Inflammatory macrophage treated with lipopolysaccharide for 1 hour (primary cell): ENCODE measurements at places on chromosomes 7 and 10.

DNA sequence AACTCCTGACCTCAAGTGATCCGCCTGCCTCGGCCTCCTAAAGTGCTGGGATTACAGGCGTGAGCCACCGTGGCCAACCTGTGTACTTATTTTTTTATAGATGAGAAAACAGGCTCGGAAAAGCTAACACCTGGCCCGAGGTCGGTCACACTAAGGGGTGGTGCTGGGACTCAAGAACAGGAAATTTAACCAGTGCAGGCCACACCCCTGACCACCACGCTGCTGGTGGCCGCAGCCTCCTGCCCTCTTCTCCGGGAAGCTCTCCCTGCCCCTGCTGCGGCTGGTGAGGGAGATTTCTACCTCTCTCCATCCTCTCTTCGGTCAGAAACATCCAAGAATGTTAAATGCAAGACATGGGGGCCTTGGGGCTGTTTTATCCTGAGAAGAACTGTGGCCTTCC lies 63.2 kb downstream of the TNRC18 start:
- no peak for DNase-seq

DNA sequence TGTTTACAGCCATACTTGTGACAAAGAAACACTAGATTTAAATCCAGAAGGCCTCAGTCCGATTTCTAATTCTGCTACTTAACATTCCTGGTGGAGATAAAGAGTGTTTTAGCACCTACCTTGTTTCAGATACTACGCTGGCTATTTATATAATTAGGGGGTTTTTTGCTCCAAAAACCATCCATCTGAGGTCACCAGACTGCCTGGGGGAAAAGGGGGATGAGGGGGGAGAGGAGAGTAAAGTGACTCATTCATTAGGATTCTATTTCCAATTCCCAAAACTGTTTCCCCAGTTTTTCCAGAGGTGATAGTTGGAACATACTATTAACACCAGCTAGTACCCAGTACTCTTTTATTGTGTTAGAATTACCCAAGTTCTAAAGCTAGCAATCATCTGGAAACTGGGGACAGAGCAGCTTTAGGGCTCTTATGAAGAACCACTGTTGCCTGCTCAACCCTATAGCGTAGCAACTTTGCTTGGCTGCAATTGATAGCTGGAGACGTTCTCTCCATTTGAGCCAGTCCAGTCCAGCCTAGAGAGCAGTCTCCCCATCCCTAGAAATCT lies 6.6 kb downstream of the GCC1 start:
- DNase-seq = no peak

GRCh38 chr10:28890121-28890950 lies 213.0 kb downstream of the BAMBI start:
- DNase-seq = peak; percentile 31

DNA sequence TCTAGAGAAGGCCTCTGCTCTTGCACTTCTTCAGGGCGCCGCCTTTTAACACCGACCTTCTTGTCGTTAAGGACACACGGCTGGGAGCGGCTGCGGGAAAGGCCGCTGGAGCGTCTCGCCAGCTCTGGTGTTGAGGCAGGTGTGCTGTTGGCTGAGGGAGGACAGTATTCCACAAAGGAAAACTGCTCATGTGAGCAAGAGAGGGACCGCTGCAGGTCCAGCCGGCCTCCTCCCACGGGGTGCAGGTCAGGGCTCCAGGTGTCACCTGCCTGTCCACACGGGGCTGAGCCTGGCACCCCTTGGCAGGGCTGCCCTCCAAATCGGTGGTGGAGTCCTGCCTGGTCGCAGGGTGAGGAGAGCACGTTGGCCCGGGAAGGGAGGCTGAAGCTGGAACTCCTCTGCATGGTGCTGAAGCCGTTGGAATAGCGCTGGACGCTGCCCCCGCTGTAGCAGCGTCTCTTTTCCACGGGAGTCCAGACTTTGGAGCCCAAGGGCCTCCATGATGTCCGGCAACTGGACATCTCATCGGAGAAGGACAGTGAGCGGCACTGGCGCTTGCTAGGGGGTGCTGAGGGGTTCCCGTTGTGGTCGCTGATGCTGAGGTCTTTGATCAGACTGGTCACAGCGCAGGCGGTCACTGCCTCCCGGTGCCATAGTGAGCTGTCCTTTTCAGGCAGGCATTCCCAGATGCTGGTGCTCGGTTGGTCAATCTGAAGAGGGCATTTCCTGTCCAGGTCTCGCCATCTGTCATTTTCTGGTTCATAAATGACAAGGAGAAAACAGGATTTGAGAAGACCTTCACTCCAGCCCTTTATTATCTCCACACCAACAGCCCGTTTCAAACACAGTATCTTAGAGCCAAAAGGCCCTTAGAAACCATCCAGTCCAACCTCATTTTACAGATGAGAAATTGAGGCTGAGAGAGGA lies 62.3 kb downstream of the FAM53B start:
- DNase-seq = no peak

DNA sequence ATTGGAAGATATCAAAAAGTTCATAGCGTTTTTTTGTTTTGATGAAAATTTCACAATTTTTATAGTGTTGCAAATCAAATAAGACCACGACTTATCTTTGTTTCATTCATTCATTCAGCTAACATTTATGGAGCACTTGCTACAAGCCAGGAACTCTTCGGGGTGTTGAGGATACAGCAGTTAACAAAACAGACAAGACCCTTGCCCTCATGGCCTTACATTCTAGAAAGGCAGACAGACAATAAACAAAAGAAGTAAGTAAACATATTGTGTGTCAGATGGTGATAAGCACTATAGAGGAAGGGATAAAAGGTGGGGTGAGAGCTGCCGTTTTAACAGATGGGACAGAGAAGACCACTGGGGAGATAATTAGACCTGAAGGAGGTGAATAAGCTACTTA lies 41.6 kb upstream of the GSAP start:
- no peak for DNase-seq

DNA sequence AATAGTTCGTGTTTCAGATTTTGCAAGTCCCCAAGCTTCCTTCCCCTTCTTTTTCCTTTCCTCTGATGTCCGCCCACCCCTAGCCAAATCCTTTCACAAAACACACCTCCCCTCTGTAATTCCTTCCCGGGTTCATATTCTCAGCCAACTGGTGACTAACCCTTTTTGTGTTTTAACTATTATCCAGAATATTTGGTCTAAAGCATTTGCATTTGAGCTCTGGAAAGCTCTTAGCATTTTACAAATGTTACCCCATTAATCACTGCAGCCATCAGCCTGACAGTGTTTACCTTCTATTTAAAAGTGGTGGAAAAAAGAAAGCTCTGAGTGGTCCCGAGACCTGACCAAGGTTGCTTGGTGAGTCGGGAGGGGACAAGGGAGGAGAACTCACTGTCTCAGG lies 139.0 kb downstream of the CREB5 start:
- DNase-seq = peak; percentile 26

DNA sequence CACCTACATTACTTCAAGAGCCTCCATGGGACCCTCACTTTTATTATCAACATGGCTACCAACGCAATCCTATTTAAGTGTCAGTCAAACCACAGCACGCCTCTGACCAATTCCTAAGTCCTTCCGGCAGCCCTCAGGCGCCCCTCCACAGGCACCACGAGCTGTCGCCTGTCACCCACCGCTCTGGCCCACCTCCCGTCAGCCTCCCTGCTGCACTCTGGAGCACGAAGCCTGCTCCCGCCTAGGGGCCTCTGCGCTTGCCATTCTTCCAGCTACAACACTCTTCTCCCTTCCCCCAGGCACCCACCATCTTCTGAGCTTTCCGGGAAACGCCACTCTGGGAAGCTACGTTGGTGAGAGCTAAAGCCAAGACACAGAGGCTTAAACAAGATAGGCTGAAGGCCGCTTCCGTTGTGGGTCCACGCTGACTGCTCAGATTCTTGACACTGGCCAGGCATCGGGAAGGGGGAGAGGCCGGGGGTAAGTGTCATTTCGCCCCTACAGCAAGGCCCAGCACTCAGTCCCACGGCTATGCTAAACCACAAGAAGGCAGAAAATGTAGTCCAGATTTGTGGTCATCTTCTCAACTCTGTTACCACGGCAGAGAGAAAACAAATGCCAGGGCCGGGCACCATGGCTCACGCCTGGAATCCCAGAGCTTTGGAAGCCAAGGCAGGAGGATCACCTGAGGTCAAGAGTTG lies 56.7 kb downstream of the GNA12 start:
- DNase-seq = no peak

- no peak for DNase-seq
Observed at GRCh38 chr10:59281861-59282260, 80.5 kb downstream of the FAM13C start.

GRCh38 chr10:99456207-99456930 lies 25.9 kb upstream of the GOT1 start:
- no peak for DNase-seq

- DNase-seq = no peak
Observed at GRCh38 chr7:29332042-29332811, 137.7 kb downstream of the CHN2 start.

DNA sequence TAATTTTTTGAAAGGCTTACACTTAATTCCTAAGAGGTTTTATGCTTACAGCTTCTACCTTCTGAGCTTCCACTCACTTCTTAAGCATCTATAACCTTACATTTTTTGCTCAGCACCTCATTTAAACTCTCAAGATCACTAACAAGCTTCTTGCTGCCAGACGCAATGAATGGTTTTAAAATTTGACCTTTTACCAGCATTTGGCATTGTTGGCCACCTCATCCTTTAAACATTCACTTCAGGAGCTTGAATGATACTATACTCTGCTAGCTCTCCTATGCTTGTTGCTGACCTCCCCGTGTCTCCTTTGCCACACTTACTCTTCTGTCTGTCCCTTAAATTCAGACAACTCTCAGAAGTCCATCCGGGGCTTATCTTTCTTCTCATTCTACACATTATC lies 37.7 kb upstream of the ODAD2 start:
- DNase-seq = no peak

DNA sequence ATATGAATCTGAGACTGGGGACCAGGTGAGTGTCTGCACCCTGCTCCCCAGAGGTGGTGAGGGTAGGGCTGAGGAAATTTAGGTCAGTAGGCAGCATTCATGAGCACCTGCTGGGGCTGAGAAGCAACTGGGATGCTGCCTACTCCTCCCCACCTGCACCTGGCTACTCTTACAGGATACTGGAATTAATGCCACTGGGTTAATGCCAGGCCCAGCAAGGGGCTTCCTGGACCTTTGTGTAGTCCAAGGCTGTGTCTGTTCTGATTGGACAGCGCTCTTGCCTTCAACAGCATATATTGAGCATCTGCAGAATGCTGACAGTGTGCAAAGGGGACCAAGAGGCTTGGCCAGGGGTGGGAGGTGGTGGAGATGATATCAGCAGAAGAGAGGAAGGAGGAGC lies 32.1 kb downstream of the ADCYAP1R1 start:
- DNase-seq = no peak

DNA sequence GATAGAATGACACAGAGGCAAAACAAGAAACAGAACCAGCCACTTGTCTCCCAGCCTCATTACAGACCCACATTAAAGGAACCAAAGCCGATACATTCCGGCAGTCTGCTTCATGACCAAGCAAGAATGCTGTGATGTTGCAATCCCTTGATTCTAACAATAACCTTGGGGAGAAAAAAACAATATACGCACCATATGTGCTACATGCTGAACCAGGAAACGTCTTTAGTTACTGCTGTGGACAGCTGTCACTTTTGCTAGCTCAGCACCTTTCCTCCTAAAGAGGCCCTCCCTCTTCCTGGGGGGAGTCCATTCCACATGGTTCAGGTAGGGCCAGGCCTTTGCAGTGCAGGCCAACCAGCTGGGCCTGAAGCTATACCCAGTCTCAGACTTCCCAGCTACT lies 79.1 kb downstream of the PRTFDC1 start:
- DNase-seq = peak; percentile 72

DNA sequence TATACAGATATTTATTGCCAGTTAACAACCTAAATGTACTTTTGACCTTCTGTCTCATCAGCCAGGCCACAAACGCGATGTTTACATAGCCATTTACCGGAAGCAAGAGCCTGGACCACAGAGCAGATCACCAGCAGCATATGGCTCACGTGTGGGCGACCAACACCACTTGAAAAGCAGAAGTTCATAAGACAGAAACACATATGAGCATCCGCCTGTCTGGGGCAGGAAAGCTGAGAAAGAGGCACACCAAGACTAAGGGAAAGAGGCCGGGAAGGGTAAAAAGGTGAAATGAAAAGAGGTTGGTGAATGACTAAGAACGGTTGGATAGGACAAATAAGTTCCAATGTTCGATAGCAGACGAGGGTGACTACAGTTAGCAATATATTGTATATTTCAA lies 1.3 kb downstream of the ABCB1 start:
- DNase-seq = peak; percentile 66

GRCh38 chr7:99707096-99707495 lies 27.3 kb upstream of the CYP3A5 start:
- DNase-seq = no peak

GRCh38 chr7:152543799-152544198 lies 108.0 kb upstream of the KMT2C start:
- no peak for DNase-seq

GRCh38 chr10:71266918-71267442 lies 52.1 kb upstream of the SLC29A3 start:
- no peak for DNase-seq

GRCh38 chr10:60358282-60358681 lies 31.4 kb downstream of the ANK3 start:
- DNase-seq = no peak

DNA sequence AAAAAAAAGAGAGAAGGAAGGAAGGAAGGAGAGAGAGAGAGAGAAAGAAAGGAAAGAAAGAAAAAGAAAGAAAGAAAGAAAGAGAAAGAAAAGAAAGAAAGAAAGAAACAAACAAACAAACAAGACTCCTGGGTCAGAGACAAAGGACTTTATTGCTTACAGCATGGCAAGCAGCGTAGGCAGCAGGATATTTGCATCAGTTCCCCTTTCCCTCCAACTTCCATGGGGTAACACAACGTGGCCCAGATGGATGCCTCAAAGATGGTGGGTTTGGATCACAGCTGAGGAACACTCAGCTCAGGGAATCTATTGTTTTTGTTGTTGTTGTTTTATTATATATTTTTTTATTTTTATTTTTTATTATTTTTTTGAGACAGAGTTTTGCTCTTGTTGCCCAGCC lies 128.5 kb upstream of the VKORC1L1 start:
- peak; percentile 55 for DNase-seq

- no peak for DNase-seq
Observed at GRCh38 chr10:47253651-47254375, 46.2 kb upstream of the GDF10 start.

DNA sequence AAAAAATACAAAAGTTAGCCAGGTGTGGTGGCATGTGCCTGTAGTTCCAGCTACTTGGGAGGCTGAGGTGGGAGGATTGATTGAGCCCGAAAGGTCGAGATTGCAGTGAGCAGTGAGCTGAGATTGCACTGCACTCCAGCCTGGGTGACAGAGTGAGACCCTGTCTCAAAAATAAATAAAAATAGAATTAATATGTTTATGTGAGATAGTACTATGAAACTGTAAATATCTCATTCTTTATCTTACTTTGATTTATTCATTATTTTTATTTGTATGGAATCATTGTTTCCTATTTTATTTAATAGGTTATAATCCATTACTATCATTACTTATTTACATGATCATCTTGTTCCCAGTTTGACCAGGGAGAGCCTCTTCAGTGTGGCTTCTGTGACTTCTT lies 41.0 kb upstream of the STRIP2 start:
- no peak for DNase-seq

DNA sequence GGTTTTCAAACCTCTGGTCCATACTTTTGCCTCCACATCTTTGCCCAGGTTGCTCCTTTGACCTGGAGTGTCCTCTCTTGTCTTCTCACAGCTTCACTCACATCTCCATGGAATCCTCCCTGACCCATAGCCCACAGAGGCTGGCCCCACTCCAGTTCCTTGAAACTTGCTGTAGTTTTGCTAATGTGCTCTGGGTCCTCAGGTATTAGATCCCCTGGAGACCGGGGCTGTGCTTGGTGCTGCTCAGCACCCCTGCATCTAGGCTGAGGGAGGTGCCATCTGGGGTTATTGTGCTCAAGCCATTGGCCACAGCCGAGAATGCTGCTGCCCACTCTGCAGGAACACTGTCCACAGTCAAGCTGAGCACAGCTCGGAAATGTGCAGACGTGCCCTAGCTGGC lies 16.5 kb downstream of the KNDC1 start:
- DNase-seq = no peak
